ENCODE measurements at places on chromosomes 6 and 20.

- no peak for DNase-seq
Measured at GRCh38 chr6:1726341-1726768, 116.6 kb downstream of the FOXC1 start.

GRCh38 chr6:151443911-151444621, 7.9 kb downstream of the RMND1 start:
- no peak for DNase-seq

DNA sequence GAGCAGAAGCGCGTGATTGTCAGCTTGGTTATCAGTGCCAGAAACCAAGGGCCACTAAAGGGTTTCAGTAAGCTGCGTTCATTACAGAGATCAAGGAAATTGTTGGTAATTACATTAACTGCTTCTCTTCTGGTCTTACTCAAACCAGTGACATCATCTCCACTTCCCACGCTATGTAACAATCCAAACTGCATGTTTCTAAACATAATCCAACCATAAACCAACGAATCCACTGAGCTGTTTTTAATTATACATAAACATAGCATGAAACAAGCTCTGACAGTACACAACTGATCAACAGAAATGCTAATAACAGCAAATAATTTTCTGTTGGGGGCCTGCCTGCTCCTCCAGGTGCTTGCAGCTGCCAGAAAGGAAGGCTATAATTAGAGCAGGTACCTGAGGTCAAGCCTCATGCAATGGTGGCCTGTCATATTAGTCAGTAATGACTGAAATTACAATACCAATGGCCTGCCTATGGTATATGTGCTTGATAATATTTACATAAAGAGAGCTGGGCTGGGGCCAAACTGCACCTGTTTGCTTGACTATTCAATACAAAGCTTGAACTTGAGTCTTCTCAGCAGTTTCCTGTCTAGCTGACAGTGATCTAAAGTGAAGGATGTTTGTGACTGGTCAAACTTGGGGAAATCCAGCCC, 40.1 kb downstream of the ILRUN start:
- DNase-seq = peak; percentile 29

GRCh38 chr6:97473979-97474378, 191.0 kb upstream of the MMS22L start:
- DNase-seq = no peak

GRCh38 chr20:13231031-13231752, 10.1 kb downstream of the ISM1 start:
- DNase-seq = peak; percentile 78

GRCh38 chr20:7828437-7828836, 111.8 kb downstream of the HAO1 start:
- DNase-seq = no peak

GRCh38 chr20:22374066-22374465, 210.3 kb downstream of the FOXA2 start:
- DNase-seq = no peak

DNA sequence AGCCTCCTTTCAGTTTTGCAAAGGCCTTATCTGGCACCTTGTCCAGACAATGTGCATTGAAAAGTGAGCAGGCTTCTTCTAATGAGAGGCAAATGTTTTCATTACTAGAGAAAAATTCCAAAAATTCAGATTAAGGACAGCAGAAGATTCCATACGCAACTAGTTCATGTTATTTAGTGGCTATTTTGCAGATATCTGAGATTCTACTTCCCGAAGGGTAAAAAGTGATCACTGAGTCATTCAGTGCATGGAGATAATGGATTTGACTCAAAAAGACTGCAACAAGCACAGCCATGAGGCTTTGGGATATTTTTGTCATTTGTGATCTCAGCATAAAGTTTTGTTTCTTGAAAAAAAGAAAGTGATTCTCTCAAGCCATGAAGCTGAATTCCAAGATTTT, 29.9 kb downstream of the METTL24 start:
- no peak for DNase-seq

- DNase-seq = no peak
Measured at GRCh38 chr6:127456465-127456864, 2.7 kb downstream of the KIAA0408 start.

DNA sequence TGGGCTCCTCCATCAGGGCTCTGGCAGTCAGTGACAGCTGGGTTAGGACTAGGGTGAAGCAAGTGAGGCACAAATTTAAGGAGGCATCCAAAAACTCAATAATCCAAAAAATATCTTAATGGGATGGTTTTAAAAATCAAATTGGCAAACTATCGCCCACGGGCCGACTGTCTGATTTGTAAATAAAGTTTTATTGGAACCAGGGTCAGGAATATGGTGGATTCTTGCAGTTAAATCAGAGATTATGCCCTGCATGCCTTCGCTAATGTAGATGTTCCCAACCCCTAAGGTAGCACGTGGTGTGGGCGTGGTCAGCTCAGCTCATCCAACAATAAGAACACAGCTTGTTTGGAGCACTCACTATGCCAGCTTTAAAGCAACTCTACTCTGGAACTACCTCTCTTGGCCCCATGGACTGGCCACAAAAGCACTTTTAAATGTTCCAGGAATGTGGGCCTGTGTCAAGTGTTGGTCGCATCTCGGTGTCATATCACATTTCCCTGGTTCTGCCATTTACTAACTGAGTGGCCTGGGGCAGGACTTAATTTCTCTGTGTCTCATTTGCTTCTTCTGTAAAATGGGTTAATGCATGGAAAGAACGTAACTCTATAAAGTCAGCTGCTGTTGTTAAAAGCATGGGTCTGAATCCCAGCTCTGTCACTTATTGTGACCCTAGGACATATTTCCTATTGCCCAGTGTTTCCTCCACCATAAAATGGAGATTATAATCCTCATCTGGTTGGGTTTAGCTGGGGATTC, 7.0 kb downstream of the TP53RK start:
- no peak for DNase-seq

- DNase-seq = peak; percentile 64
Measured at GRCh38 chr6:159107451-159108260, 61.5 kb upstream of the FNDC1 start.

DNA sequence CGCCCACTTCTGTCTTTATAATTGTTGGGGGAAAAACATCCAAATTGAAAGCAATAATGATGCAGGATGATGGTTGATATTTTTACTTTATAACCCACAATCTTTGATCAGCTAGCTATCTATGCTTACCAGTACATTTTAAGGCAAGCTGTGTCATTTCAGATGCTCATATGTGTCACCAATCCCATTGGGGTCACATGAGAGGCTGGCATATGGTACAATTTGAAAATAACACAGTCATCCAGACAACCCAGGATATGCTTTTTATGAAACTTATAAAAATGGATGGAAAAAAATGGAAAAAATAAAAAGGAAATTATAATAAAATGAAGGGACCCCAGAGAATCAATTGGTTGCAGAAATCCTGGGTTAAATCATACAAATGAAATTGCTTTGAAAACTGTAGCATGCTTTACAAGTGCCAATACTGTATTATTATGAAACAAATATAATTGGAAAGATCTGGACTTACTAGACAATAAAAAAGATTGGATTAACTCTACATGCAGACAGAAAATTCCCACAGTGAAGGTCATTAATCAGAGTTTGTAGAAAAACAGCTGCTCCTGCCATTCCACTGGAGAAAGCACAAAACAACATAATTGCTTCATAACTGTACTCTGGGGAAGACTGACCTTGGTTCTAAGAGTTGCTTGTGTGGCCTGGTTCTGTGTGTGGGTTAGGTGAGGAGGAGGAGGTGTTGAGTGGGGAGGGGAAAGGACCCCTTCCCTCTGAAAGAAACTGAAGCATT, 13.3 kb upstream of the PRIM2 start:
- DNase-seq = no peak

- no peak for DNase-seq
Measured at GRCh38 chr6:27834879-27835549, 77.2 kb downstream of the OR2B2 start.

DNA sequence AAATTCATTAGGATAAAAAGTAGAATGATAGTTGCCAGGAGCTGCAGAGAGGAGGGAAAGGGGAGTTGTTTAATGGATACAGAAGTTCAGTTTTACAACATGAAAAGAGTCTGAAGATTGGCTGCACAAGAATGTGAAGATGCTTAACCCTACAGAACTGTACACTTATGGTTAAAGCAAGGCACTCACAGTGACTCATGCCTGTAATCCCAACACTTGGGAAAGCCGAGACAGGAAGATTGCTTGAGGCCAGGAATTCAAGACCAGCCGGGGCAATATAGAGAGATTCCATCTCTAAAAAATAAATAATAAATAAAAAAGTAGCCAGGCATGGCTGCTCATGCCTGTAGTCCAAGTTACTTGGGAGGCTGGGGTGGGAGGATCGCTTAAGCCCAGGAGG, 174.0 kb downstream of the TASP1 start:
- DNase-seq = no peak

DNA sequence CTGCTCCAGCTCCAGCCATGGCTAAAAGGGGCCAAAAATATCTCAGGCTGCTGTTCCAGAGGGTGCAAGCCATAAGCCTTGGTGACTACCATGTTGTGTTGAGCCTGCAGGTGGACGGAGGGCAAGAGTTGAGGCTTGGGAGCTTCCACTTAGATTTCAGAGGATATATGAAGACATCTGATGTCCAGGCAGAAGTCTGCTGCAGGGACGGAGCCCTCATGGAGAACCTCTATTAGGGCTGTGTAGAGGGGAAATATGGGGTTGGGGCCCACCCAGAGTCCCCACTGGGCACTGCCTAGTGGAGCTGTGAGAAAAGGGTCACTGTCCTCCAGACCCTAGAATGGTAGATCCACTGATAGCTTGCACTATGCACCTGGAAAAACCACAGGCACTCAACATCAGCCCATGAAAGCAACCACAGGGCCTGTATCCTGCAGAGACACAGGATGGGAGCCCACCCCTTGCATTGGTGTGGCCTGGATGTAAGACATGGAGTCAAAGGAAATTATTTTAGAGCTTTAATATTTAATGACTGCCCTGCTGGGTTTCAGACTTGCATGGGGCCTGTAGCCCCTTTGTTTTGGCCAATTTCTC, 70.5 kb downstream of the NINL start:
- no peak for DNase-seq

Data from activated CD4-positive, alpha-beta T cell treated with anti-CD3 and anti-CD28 coated beads, Interleukin-2, amount 10 ng/mL, durations not matched to agents 7 days and 5 days (primary cell).